ENCODE measurements at places on chromosomes 1 and 21.

GRCh38 chr1:116991171-116991845 is 10.3 kb upstream of the CD101 start:
- DNase-seq: no peak

- no peak for DNase-seq
Observed at GRCh38 chr1:182845379-182845778, 6.2 kb downstream of the DHX9 start.

GRCh38 chr1:86231076-86231475 is 74.5 kb upstream of the COL24A1 start:
- DNase-seq: no peak

DNA sequence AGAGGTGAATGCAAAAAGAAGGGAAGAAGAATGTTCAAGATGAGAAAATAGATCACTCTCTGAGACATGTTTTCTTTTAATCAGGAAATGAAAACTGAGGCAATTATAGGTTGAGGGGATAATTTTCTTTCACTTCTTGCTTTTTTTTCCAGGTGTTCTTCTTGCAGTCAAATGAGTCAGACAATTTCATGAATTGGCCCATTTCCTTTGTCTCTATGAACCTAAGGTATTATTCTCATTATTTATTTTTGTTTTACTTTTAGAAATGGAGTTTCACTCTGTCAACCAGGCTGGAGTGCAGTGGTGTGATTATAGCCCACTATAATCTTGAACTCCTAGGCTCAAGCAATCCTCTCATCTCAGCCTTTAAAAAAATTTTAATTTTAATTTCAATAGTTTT is 3.5 kb upstream of the VASH2 start:
- DNase-seq: no peak

DNA sequence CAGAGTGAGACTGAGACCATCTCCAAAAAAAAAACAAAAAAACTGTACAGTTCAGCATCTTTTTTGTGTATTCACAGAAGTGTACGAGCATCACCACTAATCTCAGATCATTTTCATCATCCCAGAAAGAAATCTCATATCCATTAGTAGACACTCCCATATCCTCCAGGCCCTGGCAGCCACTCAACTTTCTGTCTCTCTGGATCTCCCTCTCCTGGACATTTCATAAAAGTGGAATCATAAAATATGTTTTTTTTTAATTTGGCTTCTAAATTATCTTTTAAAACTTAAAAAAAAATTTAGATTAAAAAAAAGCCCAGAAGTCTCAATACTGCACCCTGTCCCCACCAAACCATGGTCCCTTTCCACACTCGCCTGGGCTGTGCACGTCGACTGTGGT is 22.1 kb downstream of the RIPPLY3 start:
- no peak for DNase-seq

Measured in breast epithelium (tissue), 4 donors.